ENCODE measurements at places on chromosomes 12 and 14.

DNA sequence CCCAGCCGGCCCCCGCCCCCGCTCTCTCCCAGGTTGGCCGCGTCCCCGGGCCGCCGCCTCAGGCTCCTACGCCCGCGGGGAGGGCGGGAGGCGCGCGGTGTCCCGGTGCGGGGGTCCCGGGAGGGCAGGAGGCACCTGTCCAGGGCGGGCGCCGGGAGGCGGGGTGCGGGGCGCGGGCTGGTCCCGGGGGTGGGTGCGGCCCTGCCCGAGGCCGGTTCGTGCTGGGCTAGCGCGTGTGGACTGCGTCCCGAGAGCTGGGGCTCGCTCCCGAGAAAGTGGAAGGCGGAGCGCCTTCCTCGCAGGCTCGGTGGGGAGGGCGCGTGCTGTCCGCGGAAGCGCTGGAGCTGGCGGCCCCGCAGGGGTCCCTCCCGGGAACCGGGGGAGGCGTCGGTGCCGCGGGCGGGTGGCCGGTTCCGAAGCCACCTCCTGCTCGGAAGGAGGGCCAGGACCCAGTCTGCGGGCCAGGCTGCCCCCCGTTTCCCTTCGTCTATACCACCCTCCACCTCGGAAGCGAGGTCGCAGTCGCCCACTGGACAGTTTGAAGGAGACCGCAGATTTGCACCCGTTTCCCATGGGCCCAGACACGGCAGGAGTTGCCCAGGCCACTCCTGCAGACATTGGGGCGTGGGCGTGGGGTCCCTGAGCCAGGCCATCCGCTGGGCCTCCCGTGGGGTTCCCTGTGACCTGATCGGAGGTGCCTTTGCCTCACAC, 636 bp downstream of the ZFYVE21 start:
- no peak for DNase-seq

DNA sequence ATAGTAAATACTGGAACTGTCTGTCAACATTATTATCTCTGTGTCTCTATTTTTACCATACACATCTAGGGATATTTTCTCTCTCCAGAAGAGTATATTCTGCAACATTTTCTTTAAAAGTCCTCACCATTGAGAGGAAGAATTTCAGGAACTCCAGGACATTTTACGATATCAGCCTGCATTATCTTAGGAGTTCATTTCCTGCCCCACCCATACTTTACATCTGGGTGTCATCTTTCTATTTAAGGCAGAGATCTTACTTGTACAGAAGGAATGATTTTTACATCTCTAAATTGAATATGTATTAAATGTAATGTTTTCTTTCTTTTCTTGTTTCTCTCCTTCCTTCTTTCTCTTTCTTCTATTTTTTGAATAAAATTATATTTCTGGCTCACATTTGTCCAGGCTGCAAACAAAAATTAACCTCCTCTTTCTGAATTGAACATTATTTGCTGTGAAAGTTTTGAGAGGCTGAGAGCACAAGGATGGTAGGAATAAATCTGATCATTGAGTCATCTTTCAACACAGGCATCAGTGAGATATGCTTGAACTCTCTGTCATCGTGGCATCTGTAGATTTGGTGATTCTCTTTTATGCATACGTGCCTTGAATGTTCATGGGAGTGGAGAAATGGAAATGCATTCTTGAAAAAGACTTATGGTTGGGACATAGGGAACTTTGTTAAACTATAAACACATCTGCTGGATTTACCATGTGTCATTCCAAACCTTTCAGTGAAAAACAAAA, 753.6 kb downstream of the SLC16A7 start:
- DNase-seq: no peak

- DNase-seq: peak; percentile 35
These were observed 78.0 kb downstream of the NOC4L start for GRCh38 chr12:132222096-132222807.

DNA sequence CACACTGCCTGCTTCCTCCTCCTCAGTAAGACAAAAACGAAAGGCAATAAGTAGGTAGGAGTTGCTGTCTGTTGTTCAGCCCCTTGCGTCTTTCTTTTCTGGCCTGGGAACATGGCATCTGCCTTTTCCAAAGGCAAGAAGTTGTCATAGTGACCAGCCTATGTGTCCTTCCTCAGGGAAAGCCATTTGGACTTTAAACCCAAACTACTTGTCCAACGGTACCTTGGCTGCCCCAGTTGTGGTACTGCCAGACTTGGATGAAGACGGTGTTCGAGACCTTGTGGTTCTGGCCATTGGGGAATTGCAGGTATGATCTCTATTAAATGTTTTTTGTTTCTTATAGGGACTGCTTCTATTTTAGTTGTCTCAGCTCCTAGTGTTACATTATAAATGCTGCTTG, 18.5 kb downstream of the FAM234B start:
- no peak for DNase-seq

DNA sequence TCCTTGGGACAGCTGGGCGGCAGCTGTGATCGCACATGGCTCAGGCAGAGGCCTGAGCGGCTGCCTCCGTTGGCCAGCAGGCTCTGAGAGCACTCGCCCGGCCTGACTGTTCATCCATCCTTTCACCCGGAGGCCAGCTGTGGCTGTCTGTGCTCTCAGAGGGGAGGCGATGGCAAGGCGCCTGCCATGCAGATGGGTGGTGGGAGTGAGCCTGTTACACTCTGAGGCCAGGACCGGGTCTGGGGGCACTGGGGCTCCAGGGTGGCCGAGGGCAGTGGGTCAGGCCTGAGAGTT, 292.3 kb downstream of the TMEM121 start:
- no peak for DNase-seq

- no peak for DNase-seq
These were observed 68.2 kb downstream of the DAD1 start for GRCh38 chr14:22520796-22521195.

- no peak for DNase-seq
These were observed 11.0 kb upstream of the GSG1 start for GRCh38 chr12:13114251-13115052.

GRCh38 chr14:73312687-73313086, 75.4 kb downstream of the PAPLN start:
- no peak for DNase-seq

- no peak for DNase-seq
These were observed 73.6 kb upstream of the DNM1L start for GRCh38 chr12:32605326-32606095.

DNA sequence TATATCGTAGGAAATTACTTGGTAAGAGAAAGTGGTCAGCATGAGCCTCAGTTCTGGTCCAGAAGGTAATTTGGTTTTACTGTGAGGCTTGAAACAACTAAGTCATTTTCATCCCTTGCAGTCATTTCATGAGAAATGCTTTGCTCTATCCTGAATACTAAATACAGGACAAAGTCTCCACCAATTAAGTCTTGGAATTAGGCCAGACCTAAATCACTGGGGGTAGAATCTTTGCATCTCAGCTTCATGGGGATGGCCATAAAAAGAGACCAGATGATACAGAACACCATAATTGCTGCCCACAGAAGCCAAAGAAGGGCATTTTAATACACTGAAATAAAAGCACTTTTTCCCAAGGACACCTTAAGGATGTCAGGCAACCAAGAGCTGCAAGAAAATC, 277.9 kb upstream of the DCN start:
- no peak for DNase-seq

GRCh38 chr12:124456652-124457152, 110.7 kb downstream of the NCOR2 start:
- peak; percentile 44 for DNase-seq

DNA sequence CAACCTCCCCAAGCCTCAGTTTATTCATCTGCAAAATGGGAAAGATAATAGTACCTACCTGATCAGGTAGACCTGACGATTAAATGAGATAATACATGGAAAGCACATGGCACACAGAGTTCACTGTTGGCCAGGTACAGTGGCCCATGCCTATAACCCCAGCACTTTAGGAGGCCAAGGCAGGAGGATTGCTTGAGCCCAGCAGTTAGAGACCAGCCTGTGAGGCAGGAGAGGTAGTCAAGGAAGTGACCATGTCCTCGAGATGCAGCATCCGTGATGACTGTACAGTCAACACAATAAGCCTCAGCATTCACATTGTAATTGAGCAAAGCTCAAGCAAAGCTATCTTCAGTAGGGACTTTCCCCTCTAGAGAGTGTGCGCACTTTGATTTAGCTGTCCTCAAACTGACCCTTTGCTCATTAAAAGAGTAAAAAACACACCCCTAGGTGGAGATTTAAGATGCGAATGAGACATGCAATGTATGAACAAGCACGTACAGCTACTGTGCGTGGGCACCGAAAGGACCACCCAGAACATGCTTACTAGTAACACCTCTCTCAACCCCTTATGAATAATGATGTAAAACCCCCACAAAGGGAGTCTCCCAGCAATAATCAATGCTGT, 9.9 kb downstream of the ISCU start:
- no peak for DNase-seq

GRCh38 chr12:51028126-51028812, 2.1 kb upstream of the SLC11A2 start:
- no peak for DNase-seq

GRCh38 chr12:41966001-41966400, 178.7 kb downstream of the GXYLT1 start:
- no peak for DNase-seq

DNA sequence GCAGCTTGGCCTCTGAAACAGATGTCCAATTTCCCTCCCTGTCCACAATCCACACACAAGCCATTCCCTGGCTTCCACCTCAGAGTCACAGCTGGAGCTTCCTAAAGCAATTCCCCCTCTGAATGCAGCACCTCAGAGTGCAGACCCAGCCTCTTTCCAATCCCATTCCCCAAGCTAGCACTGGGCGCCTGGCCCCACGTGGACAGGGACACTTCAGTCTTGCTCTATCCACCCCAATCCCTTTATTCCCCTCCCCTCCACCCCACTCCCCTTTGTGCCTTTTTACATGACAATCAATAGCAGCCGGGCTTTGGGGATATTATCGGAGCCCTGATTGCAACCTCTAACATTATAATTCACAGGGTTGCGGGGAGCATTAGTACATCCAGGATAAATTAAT, 292.6 kb downstream of the TTC8 start:
- DNase-seq: no peak

DNA sequence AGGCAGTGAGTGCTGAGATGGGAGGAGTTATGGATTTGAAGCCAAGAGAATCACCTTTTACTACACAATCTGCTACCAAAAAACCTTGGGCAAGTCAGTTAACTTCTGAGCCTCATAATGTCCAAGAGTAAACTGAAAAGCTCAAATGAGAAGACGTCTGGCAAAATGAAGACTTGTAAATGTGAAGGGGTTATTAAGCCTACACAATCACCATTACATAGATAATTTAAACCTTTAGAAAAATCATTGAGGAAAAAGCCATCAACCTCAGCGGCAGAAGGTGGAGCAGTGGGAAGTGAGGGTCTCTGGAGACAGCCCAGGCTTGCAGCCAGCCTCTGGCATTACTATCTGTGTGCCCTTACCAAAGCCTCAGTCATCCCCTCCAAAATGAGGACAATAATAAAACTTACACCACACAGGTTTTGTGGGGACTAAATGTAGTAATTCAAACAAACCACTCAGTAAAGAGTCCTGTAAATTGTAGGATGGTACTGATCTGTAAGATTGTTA, 50.5 kb upstream of the CCDC175 start:
- DNase-seq: no peak

DNA sequence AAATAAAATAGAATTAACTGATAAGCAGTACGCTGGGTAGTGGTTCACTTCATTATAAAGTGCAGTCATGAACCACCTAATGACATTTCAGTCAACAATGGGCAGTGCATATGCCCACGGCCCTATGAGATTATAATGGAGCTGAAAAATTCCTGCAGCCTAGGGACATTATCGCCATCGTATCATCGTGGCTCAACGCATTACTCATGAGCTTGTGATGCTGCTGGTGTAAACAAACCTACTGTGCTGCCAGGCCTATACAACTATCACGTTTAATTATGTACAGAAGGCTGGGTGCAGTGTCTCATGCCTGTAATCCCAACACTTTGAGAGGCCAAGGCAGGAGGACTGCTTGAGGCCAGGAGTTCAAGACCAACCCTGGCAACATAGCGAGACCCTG, 62.3 kb upstream of the TMEM263 start:
- no peak for DNase-seq

GRCh38 chr12:13980538-13981295, 685 bp downstream of the GRIN2B start:
- DNase-seq: no peak

DNA sequence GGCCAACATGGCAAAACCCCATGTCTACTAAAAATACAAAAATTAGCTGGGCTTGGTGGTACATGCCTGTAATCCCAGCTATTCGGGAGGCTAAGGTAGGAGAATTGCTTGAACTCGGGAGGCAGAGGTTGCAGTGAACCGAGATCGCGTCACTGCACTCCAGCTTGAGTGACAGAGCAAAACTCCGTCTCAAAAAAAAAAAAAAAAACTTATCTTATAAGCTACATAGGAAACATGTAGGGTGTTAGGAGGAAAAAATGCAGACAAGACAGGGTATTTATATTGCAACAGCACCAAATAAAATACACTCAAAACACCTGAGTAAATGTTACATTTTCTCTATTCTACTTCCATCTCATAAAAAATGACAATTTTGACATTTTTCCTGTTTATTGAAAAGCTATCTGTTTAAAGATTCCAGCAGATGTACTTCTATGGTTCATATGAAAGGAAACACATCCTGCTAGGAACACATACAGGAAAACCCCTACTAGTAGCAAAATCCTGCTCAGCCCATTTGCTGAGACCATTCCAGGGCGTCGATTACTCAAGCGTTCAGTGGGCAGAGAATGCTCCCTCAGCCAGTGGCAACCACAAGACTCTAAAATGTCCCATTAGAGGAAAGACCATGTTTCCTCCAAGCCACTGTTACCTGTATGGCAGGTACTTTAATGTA, 19.7 kb downstream of the CORO1C start:
- no peak for DNase-seq

GRCh38 chr12:10717410-10717809, 5.7 kb downstream of the YBX3 start:
- no peak for DNase-seq

- DNase-seq: no peak
These were observed 32.7 kb downstream of the PARP2 start for GRCh38 chr14:20376071-20376588.

- no peak for DNase-seq
These were observed 167.1 kb upstream of the OR4E1 start for GRCh38 chr14:21840765-21841164.

DNA sequence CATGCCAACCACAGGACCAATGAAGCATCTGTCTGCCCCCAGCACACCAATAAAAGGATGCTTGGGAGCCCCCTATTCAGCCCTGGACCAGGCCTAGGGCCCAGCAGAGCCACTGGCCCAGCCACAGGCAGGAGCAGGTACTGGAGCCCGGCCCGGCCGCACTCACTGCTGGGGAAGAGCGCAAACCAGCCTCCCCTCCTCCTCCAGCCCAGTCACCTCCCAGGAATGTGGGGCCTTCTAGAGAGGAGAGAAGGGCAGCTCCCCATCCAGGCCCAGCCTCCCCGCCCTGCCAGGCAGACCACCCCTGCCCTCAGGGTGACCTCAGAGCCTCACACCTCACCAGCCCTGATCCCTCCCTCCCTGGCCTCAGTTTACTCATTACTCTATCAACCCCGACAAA, 56.2 kb downstream of the CCNK start:
- DNase-seq: no peak

- DNase-seq: no peak
These were observed 69.0 kb upstream of the GPHB5 start for GRCh38 chr14:63387711-63388110.

All from activated effector memory CD4-positive, alpha-beta T cell treated with Interleukin-2 at 50 U/mL for 16 hours (primary cell).